ENCODE measurements at places on chromosomes 2 and 18. TPM values are rescaled to one million over a fixed set of nuclear protein-coding genes. Genes with fewer than 3 reads are reported as not detected.
A peak's percentile ranks its signal among the peaks of the same experiment; 100 is the strongest.

GRCh38 chr2:126796931-126797621 is 101.6 kb upstream of the TEX51 start:
- H3K27ac ChIP-seq, result no peak overlapping the region
- DNase-seq, result no peak
- H3K27me3 ChIP-seq, result peaks cover 16% of the 10 kb centered on the region
- no peaks in the 10 kb centered on the region for H3K36me3 ChIP-seq
- H3K4me3 ChIP-seq, result no peak overlapping the region
- H3K4me1 ChIP-seq, result no peaks in the 10 kb centered on the region

DNA sequence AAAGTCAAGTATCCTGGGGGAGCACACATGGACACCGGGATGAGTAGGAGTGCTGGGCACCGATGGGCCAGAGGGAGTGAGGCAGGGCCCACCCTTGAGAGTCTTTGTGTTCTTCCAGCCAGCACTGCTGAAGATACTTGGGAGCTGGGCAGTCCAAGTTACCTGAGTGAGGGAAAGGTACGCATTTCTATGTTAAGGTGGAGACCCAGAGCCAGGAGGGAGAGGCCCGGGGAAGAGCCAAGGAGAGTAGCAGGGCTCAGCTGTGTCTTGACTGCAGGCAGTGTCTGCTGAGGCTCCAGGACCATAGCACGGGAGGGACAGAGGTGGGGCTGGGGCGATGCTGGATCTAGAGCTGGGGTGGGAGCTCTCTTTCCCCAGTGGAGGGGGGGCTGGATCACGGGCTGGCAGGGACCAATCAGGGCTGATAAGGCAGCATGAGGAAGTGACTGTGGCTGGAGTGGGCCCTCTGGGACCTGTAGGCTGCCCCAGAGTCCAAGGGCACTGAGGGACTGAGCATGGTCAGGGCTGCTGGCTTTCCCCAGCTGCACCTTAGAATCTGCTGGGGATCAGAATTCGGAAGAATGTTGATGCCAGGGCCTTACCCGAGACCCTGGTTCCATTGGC is 289.2 kb downstream of the PHLPP1 start:
- H3K27me3 ChIP-seq, result no peaks in the 10 kb centered on the region
- no peak for DNase-seq
- no peaks in the 10 kb centered on the region for H3K4me1 ChIP-seq
- H3K36me3 ChIP-seq, result no peaks in the 10 kb centered on the region
- no peak overlapping the region for H3K27ac ChIP-seq

GRCh38 chr2:39218391-39218790 is 25.4 kb downstream of the CDKL4 start:
- no peak for DNase-seq
- H3K4me3 ChIP-seq, result no peak overlapping the region
- H3K27me3 ChIP-seq, result no peaks in the 10 kb centered on the region
- H3K27ac ChIP-seq, result no peak overlapping the region
- no peaks in the 10 kb centered on the region for H3K4me1 ChIP-seq

- H3K4me3 ChIP-seq, result no peak overlapping the region
- H3K4me1 ChIP-seq, result peaks cover 52% of the 10 kb centered on the region
- H3K27me3 ChIP-seq, result no peaks in the 10 kb centered on the region
- peak; percentile 48 for DNase-seq
- no peaks in the 10 kb centered on the region for H3K36me3 ChIP-seq
These were observed 34.2 kb downstream of the GKN2 start for GRCh38 chr2:68918497-68918896.

DNA sequence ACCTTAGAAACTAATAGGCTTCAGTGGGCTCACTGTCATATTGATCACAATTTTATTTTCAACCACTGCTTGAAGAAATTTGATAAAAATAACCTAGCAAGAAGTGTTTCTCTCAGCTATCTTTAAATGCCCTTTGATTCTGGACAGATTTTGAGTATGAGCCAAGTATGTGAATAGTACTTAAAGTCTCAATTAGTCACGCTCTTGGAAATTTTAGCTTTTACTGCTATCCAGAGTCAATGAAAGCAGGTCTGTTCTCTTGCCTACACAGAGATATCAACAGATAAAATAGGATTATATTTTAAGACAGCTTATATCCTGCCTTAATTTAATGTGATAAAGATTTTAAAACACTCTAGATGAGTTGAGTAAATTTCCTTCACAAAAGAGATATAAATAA is 337.3 kb downstream of the CBLN2 start:
- no peaks in the 10 kb centered on the region for H3K4me1 ChIP-seq
- H3K4me3 ChIP-seq, result no peak overlapping the region
- DNase-seq, result no peak
- H3K27ac ChIP-seq, result no peak overlapping the region
- H3K36me3 ChIP-seq, result no peaks in the 10 kb centered on the region

- DNase-seq, result no peak
- no peaks in the 10 kb centered on the region for H3K36me3 ChIP-seq
- H3K27ac ChIP-seq, result peak overlapping the region; percentile 78
- H3K4me3 ChIP-seq, result no peak overlapping the region
- no peaks in the 10 kb centered on the region for H3K27me3 ChIP-seq
These were observed 79.5 kb downstream of the SLC8A1 start for GRCh38 chr2:40372283-40372985.

DNA sequence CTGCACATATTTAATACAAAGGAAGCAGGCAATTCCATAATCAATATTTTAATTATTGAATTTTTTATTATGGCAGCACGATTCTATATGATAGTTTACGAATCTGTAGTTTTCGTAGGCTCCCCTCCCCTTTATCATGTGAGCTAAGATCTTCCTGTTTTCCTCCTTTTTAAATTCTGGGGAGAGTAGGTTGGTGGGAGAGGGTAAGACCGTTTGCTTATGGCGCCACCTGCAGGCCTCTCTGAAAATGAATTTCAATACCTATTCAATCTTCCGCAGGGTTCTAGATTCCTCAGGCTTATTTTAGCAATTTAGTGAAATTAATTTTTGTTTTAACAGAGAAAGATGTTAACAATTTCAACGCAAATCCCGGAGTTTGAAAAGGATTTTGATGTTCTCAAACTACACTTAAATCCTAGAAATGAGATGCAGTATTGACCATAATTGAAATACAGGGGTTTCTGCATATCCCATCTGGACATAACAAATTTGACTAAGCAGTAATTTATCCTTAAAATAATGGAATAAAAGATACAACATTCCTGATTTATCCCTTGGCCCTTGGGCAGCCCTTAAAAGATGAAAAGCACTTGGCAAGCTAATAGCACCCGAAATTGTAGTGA is 12.8 kb upstream of the GBX2 start:
- H3K4me3 ChIP-seq, result no peak overlapping the region
- H3K27me3 ChIP-seq, result no peaks in the 10 kb centered on the region
- DNase-seq, result peak; percentile 74
- H3K36me3 ChIP-seq, result peaks cover 3% of the 10 kb centered on the region
- peak overlapping the region; percentile 97 for H3K27ac ChIP-seq
- peaks cover 41% of the 10 kb centered on the region for H3K4me1 ChIP-seq

DNA sequence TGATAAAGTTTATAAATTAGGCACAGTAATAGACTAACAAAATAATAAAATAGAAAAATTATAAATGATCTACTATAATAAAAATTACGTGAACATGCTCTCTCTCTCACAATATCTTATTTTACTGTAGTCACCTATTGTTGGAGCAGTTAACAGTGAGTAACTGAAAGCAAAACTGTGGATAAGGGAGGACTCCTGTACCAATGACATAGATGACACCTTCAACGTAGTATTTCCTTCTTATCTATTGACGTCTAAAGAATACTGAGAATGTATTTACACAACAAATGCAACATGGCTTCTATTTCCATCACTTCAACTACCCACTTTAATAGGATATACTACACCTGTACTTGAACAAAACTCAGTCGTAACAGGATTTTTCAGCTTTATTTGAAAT is 31.5 kb downstream of the HNRNPLL start:
- no peaks in the 10 kb centered on the region for H3K27me3 ChIP-seq
- H3K27ac ChIP-seq, result no peak overlapping the region
- no peak overlapping the region for H3K4me3 ChIP-seq

DNA sequence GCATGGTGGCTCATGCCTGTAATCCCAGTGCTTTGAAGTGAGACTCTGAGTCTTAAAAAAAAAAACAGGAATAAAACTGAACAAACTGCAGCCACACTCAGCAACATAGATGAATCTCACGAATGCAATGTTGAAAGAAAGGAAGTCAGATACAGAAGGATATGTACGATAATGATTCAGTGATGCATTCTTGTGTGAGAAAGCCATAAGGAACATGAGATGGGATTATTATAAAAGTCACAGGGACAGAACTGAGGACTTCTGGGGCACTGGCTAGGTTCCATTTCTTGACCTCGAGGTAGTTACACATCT is 56.9 kb upstream of the SMAD2 start:
- no peaks in the 10 kb centered on the region for H3K27me3 ChIP-seq
- H3K36me3 ChIP-seq, result no peaks in the 10 kb centered on the region
- H3K4me3 ChIP-seq, result no peak overlapping the region
- H3K4me1 ChIP-seq, result peaks cover 12% of the 10 kb centered on the region
- no peak overlapping the region for H3K27ac ChIP-seq

- H3K36me3 ChIP-seq, result no peaks in the 10 kb centered on the region
- no peaks in the 10 kb centered on the region for H3K27me3 ChIP-seq
These were observed 48.8 kb upstream of the LPIN2 start for GRCh38 chr18:3061581-3062312.

- DNase-seq, result no peak
- H3K4me3 ChIP-seq, result no peak overlapping the region
- H3K27me3 ChIP-seq, result no peaks in the 10 kb centered on the region
- H3K36me3 ChIP-seq, result no peaks in the 10 kb centered on the region
These were observed 56.8 kb upstream of the MSH2 start for GRCh38 chr2:47346107-47346506.

DNA sequence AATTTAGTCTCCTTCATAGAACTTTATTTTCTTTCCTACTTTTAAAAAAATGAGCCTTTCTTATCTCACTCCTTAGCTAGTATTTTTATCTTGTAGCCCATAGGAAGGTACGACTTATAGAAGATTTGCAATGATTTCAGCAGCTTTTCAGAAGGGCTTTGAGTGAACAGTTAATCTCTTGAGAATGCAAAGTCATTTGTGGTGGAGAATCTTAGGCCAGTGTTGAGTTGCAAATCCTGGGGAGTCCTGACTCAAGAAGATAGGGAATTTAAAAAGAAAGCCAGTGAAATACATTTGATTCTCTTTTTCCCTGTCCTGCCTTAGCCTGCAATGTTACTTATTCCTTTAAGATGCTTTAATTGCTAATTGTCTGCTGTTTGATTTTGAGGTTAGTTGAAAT is 33.6 kb downstream of the LYPD6 start:
- no peak overlapping the region for H3K27ac ChIP-seq
- H3K36me3 ChIP-seq, result 0 out of 2 replicates have a peak, but pooled peaks cover 3% of the 10 kb centered on the region
- no peaks in the 10 kb centered on the region for H3K27me3 ChIP-seq
- no peak overlapping the region for H3K4me3 ChIP-seq
- DNase-seq, result no peak

DNA sequence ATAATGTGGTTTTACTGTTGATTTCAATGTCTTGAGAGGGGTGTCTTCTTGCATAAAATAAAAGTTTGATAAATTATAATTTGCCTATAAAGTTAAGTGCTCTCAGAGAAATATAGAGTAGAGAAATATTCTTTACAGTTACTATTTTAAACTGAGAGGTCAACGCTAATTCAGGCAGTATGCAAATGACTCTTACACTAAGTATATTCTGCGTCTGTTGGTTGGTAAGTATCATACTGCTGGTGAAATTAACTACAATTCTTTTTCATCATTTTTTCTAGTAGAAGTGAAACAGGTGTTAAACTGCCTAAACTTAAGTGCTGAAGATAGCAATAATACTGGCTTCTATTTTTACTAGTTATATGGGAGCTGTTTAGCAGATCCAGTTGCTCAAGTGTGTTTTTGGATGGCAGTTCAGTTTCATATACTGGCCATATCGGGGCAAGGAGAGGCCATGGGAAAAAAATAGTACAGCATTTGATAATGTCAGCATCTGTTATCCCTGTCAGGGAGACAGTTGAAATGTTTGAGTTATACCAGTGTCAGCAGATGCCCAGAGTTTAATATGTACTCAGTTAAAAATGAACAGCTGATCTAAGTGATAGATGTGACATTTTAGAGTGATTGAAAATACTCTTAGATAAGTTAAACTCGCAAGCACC is 86.2 kb downstream of the MIB1 start:
- H3K4me3 ChIP-seq, result no peak overlapping the region
- H3K27ac ChIP-seq, result no peak overlapping the region
- no peaks in the 10 kb centered on the region for H3K27me3 ChIP-seq
- H3K36me3 ChIP-seq, result no peaks in the 10 kb centered on the region
- H3K4me1 ChIP-seq, result no peaks in the 10 kb centered on the region
- DNase-seq, result no peak

TUBA3E gene
- total RNA-seq, result not detected

SP9 gene
- total RNA-seq, result 1.3 TPM

TMBIM1 gene
- total RNA-seq, result 86.5 TPM

IMMT gene
- total RNA-seq, result 54.9 TPM

Measured in SJSA1 (cell line).